ENCODE measurements at places on chromosomes 11 and 22.
A peak's percentile ranks its signal among the peaks of the same experiment; 100 is the strongest.

DNA sequence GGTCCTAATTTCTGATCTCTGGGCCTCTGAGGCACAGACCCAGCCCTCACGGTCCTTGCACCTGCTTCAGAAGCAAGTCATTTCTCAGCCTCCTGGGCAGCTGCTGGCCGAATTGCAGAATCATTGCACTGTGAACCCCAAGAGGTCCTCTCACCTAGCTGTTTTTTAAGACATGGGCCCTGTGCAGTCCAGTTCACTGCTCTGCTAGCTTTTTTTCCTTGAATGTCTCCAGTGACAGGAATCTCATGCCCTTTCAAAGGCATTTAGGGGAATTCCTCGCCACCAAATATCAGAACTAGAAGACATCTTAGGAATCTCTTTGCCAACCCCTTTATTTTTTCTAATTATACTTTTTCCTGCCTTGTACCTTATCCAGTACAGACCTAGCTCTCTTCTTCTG is 35.6 kb upstream of the TP53I11 start:
- DNase-seq, result no peak

DNA sequence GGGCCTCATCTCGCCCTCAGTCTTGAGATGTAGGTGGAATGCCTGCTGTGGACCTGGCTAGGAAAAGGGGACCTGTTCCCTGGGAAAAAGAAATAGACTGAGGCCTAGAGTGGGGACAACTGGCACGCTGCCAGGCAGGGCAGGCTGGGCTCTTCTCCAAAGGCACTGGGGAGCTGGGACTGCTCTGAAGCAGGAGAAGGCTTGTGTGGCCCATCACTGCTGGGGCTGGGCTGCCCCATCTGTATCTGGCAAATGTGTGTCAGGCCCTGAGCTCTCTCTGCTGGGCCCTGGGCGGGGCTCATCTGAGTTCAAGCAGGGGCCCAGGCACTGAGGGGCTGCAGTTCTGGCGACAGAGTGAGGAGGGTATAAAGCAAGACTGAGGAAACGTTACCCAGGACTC is 32.9 kb downstream of the ARVCF start:
- DNase-seq, result no peak

DNA sequence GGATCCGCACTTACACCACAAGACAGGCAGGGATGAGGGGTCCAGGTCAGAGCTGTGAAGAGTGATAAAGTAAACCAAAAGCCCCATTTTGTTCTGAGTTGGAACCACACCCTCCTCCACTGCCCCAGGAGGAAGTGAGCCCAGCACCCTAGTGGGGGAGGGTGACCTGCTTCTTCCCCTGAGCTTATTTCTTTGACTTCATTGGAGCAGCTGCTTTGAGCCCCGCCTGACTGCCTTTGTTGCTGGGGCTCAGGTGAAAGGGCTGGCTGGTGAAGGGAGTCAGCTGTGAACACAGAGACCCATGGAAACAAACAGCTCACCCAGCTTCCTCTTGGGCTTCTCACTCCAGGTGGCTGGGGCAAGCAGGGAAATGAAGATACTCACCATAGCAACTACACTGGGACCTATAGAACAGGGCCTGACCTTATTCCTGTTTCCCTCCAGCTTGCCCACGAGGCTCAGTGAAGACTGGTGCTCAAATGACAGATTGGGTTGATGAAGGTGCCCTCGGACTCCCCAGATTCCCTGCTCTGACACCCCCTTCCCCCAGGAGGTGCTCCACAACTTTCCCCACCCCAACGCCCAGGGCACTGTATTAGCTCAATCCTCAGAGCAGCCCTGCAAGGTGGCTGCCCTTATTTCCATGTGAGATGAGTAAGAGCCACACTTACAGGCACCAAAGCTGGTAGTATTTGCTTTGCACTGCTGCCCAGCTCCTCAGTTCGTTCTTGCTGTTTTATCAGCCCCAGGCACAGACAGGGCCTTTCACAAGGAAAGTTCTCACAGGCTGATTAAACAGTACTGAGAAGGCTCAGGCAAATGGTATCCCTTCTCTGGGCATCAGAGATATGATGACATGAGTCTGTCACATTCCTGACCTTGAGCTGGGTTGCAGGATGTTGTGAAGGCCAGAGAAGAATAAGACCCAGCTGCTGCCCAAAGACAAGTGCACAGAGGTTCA is 2.4 kb downstream of the UCP2 start:
- no peak for DNase-seq

- DNase-seq, result no peak
Observed at GRCh38 chr22:27501191-27501936, 300.2 kb downstream of the MN1 start.

GRCh38 chr11:57742087-57742452 is 779 bp downstream of the SELENOH start:
- no peak for DNase-seq

- no peak for DNase-seq
Observed at GRCh38 chr22:32185821-32186220, 19.1 kb downstream of the RFPL2 start.

GRCh38 chr11:119028346-119029068 is 2.2 kb downstream of the SLC37A4 start:
- DNase-seq, result no peak

DNA sequence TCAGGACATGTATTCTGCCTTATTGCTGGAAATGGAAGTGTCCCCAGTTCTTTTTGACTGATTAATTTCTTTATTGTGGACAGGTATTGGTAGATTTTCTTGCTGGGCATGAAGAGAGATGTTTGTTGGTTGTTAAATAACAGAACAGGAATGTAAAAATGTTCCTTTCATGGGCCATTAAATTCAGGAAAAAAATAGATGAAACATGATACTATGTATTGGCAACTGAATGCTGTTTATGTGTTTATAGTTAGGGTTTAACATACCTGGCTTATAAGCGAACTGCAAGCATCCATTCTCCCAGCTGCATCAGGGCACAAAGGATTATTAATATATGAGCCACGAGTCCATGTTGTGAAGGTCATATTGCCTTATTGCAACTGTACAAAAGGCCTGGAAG is 368.5 kb downstream of the NELL1 start:
- DNase-seq, result no peak

GRCh38 chr11:88179971-88180629 is 4.9 kb upstream of the RAB38 start:
- DNase-seq, result no peak

DNA sequence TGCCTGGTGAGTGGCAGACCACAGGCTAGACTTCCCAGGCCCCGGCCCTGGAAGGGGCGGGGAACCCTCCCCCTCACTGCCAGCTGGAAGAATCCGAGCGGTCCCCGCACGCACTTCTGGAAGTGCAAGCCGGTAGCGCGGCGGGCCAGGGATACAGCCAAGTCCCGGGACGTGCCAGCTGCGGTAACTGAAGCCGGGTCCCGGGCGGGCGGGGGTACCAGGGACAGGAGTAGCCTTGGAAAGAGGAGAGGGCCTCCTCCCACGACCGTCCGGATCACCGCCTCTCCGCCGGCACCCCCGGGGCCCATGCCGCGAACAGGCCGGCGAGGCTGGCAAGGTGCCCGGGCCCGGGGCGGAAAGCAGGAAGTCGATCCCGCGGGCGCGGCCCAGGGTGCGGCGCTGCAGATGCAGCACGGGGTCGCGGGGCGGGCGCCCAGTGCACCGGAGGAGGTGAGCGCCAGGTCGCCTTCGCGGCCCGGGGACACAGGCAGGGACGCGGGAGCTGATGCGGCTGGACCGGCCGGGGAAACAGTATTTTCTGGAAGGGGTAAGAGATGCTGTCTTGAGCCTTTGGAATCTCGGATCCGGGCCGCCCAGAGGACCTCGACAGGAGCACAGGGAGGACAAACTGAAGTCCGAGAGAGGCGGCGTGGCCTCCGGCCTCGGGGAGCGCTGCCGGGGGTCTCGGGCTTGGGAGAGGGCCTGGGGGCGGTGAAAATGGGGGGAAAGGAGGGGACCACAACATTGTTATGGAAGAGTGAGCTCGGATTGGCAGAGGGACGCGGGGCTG is 783 bp upstream of the SLC35C1 start:
- peak; percentile 34 for DNase-seq

GRCh38 chr11:112364962-112365481 is 104.4 kb upstream of the PLET1 start:
- DNase-seq, result peak; percentile 13

DNA sequence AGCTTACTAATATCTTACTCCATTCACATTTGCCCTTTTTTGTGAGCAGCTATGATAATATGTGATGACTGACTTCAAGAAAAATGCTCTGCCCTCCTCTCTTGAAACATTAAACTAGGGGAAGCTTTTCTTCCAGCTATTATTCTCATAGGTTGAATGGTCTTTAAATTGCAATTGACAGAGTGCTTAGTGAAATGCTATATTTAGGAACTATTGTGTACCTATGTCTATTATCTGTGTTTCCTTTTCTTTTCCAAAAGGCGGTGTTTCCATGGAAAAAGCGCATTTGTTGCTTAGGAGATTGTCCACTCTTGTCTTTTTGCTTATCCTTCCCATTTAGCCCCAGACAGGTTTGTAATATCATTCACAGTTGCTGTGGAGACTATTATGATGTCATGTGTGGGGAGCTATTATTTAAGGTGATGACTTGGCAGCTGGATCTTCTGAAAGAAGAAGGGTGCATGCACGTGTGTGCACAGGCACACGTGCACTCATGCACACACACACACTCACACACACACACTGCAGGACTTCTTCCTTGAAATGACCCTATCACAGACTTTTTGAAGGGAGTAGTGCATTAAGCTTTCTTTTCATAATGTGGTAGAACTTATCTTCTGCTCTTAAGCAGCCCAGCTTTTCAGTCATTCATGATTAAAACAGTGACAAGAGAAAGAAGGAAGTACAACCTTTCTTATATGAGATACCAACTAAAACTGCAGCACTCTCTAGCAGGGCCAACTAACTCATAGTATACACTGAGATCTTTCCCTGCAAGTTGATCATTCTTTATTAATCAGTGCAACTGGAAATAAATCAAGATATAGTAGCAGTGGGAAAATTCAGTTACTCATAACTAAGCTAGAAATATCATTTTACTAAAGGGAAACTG is 340.8 kb upstream of the MTNR1B start:
- DNase-seq, result peak; percentile 24

DNA sequence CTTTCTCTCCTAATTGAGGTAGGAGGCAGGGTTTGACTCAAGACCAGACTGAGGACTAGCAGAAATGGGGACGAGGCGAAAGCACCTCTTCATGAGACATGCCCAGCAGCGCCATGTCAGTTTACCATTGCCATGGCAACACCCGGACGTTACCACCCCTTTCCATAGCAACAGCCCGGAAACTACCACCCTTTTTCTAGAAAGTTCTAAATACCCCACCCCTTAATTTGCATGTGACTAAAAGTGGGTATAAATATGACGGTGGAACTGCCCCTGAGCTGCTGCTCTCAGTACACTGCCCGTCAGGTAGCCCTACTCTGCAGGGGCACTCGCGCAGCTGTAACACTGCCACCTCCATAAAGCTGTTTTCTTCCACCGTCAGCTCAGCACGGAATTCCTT is 5.9 kb upstream of the RAC2 start:
- DNase-seq, result no peak

DNA sequence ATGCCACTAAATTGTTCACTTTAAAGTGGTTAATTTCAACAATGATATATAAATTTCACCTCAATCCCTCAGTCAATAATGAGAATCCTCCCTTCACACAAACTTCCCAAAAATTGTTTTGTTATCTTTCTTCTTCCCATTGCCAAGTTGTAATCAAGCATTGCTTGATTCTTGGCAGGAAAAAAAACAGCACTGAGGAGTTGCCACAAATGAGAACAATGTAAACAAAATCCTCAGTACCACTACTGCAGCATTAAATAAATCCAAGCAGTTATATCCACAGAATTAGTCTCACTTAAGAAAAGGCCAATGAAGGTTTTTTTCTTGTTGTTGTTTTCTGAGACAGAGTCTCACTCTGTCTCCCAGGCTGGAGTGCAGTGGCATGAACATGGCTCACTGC is 38.2 kb downstream of the FAM168A start:
- DNase-seq, result no peak

DNA sequence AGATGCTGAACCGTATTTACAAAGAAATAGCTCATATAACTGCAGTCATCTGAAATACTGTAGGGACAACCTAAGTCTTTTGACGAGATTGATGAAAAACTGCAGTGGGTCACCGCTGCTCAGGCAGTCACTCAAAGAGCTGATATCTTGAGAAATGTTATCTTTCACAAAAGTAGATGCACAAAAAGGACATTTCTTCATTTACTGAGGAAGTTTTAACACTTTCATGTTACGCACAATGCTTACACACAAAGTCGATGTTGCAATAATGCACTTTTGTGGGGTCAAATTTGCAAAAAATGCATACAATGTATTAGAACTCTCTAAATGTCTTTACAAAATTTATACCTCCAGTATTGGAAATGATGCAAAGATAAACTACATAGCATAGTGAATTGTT is 16.2 kb upstream of the OR10V1 start:
- no peak for DNase-seq

DNA sequence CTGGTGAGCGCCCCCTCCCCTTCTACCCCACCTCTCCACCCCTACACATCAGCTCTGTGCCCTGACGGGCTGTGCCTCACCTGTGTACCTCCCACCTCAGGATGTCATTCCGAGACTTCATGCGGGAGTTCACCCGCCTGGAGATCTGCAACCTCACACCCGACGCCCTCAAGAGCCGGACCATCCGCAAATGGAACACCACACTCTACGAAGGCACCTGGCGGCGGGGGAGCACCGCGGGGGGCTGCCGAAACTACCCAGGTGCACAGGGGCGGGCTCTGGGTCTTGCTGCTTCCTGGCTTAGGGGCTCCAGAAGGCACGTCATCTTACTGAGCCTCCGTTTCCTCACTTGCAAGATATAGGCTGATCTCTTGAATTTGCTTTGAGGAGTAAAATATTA is 6.8 kb downstream of the CAPN1 start:
- DNase-seq, result no peak

DNA sequence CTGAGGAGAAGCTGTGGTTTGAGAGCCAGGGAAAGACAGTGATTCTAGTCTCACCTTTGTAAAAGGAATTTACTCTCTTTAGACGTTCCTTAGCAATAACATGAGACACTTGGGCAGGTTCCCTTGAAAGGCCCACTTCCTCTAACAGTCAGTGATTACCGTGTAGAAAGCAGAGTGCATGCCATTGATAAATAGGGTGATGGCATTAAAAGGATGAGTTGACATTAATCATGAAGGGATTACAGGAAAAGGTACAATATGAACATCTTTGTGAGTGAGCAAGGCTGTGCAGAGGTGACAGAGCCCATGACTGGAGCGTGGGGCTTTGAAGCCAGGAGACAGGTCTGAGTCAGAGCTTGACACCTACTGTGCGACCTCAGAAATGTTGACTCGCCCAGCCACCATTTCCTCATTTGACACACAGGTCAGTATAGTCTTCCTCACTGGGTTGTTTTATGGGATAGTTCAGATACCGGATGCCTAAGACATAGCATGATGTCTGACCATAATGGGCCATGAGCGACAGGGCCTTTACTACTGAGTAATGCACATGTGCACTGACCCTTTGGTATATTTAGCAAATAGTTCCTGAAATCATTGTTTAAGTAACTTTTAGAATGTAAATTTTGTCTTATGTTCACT is 341.7 kb upstream of the MTNR1B start:
- DNase-seq, result peak; percentile 10

Measured in NCI-H226 (cell line).